Sigmoid colon (tissue), 7 donors: ENCODE measurements at places on chromosomes 2 and 18. TPM values are rescaled to one million over a fixed set of nuclear protein-coding genes. Genes with fewer than 3 reads are reported as not detected.
A peak's percentile ranks its signal among the peaks of the same experiment; 100 is the strongest.

DNA sequence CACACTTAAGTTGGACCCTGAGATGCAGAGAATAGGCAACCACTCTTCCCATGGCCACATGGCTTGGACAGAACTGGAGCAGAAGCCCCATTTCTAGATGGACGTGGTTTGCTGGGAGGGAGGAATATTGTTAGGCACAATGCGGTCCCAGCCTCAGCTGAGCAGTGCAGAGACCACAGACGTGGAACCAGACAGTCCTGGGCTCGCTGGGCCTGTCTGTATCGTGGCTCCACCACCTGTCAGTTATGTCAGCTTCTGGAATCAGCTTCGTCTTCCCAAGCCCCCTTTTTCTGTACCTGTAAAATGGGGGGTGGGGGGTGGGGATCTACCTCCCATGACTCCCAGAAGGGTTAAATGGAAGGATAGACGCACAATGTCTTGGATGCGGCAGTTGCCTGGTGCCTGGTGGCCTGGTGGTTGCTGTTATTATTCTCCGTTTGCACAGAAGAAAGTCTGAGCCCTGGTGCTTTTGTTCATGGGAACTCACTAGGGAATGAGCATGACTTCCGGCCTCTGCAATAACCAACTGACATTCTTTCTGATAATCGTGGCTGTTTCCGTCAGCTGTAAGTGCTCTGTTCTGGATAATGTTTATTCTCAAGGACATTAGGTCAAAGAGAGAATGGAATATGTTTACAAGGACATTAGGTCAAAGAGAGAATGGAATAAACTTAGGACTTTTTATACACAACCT lies 31.4 kb downstream of the COLEC11 start:
- peak; percentile 45 for DNase-seq

SRD5A2 gene
- 0.01 TPM for polyA plus RNA-seq

DNA sequence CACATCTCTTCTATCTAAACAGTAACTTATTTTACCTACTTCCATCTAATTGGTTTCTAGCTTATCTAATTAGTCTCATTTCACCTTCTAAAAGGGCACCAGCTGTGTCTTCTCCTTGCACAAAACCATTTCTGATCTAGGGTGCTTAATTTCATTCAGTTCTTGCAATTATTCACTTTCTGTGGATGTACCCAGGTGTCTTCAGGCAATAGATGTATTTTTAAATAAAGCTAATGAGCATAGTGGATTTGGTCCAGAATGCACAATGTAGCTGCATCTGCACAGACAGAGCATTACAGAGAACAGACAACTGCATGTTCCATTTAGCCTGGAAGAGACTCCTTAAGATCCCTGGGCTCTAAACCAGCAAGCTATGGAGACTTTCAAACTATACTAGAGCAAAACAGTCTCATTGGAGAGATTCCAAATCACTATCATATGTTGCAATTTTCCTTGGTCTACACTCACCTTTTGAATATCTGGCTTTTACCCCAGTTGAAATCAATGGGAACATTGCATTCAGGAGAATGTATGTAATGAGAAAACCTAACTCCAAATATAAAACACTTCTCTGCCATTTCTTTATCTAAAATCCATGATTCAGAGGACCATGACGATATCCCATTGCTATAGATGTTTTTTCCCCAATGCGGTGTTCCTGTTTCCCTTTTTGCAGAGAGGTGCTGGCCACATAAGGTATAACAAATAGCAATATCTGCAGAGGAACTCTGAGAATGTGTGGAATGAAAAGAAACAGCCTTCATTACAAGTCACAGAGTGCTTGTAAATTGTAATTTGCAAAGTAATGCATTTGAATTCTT lies 3.5 kb upstream of the RFX8 start:
- no peak for DNase-seq

GRCh38 chr2:112790305-112790704 lies 6.0 kb upstream of the IL1A start:
- DNase-seq, result no peak

DNA sequence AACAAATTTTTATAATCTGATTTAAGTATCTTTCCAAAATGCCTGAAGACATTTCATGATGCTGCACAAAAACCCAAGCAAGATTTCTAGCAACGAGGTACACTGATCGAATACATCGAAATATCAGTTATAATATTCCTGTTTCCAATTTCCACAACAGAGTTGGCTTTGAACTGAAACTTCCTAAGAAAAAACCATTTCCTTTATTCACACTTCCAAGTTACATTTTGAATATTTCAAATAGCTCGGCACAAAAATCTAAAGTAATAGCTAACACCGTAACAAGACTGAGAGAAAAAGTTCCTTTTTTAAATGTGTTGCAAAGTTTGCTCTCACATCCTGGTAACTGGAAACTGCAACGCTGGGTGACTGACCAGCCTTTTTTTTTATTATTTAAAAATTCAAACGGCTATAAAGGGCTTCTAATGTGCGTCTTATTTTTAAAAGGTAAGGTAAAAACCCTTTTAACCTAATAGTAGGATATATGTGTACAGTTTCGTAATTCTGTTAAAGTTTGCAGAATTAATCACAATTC lies 1.7 kb downstream of the HNRNPLL start:
- no peak for DNase-seq

GRCh38 chr2:25053041-25053440 lies 11.2 kb downstream of the EFR3B start:
- no peak for DNase-seq

DNA sequence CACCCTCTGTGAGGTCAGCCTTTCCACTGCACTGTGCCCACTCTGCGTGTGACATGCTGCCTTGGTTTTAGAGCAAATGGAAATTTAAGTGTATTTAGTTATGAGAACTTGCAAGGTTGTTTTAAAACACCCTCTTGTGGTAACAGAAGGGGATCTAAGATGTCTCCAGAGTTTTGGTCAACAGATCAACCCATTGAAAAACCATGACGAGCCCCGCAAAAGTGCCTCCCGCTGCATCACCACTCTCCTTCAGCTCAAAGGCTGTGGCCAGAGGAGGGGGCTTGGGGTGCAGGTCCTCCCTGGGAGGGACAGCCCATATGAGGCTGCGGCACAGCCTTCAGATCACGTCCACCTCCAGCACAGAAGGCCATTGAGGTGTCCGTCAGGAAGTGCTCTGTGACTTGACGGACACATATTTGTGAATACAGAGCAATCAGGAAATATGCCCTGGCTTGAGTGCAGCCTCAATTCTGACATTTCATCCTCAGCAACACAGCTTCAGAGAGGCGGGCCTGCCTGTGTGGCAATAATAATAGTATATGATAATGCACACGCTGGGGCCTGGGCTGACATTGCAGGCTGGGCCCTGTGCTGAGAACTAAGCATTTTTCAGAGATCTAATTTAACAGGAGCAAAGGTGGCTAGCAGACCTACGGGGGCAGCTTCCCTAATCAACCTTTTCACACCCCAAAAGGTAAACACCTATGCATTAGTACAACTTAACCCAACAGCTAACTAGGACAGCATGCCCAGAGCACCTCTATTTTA lies 213.9 kb downstream of the ANAPC1 start:
- no peak for DNase-seq

GRCh38 chr2:101657787-101658186 lies 39.7 kb upstream of the MAP4K4 start:
- no peak for DNase-seq

DNA sequence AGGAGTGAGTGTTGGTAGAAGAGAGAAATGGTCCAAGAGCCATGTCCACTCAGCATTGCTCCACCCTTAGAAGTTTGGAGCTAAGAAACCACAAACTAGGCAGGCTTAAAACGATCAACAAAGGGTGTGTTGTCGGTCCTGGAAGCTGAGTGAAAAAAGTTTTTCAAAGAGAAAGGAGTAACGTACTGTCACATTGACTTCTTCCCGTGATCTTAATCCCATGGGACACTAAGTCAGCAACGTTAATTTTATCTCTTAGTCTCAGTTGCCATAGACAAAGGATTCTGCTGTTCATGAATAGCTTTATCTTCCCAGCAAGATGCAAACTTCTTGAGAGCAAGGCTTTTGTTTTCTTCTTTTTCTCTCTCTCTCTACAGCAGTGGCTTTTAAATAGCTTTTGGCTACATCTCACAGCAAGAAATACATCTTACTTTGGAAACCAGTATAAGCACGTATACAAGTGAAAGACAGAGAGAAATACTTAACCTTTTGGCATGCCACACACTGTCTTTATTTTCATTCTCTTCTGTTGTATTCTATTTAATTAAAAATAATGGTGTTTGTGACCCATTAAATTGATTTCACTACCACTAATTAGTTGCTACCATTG lies 377.4 kb downstream of the TGIF1 start:
- no peak for DNase-seq

DPP10 gene
- polyA plus RNA-seq, result 1.8 TPM

NCKAP5 gene
- 0.52 TPM for polyA plus RNA-seq
